CD4-positive, alpha-beta T cell treated with Interleukin-15 for 1 hour (primary cell): ENCODE measurements at places on chromosomes 6 and 20.
A peak's percentile ranks its signal among the peaks of the same experiment; 100 is the strongest.

GRCh38 chr20:62601714-62602113, 40.6 kb upstream of the SLCO4A1 start:
- DNase-seq = no peak

- no peak for DNase-seq
Observed at GRCh38 chr20:57801581-57801980, 91.8 kb upstream of the PMEPA1 start.

GRCh38 chr6:36150283-36150682, 20.0 kb downstream of the MAPK13 start:
- DNase-seq = no peak

DNA sequence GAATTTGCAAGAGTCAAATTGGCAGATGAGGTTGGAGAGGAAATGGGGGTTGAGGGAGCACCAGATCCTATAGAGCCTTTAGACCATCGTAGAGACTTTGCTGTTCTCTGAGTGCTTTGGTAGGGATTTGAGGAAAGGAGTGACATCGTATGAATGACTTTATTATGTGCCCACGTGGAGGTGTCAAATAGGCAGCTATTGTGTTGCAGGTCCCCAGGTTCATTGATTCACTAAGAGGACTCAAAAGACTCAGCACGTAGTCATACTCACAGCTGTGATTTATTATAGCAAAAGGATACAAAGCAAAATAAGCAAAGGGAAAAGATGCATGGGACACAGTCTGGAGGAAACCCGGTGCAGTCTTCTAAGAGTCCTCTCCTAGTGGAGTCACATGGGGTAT, 2.2 kb downstream of the MTRES1 start:
- DNase-seq = no peak

GRCh38 chr6:162971356-162971755, 243.6 kb downstream of the PACRG start:
- DNase-seq = no peak

DNA sequence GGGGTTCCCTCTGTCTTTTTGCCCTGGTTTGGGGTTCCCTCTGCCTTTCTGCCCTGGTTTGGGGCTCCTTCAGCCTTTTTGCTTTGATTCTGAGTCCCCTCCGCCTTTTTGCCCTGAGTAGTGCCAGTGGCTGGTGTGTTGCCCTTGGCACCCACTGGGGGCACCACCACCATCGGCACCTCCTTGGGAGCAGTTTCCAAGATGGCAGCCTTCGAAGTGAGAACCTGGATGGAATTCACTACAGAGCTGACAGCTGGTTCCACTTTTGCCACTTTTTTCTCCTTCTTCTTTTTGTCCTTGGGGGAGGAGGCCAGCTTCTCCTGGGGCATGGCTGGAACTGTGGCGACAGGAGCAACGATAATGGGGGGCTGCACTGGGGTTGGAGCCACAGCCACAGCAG, 22.2 kb downstream of the RRBP1 start:
- no peak for DNase-seq

GRCh38 chr6:81381382-81381916, 371.0 kb downstream of the TENT5A start:
- DNase-seq = no peak

DNA sequence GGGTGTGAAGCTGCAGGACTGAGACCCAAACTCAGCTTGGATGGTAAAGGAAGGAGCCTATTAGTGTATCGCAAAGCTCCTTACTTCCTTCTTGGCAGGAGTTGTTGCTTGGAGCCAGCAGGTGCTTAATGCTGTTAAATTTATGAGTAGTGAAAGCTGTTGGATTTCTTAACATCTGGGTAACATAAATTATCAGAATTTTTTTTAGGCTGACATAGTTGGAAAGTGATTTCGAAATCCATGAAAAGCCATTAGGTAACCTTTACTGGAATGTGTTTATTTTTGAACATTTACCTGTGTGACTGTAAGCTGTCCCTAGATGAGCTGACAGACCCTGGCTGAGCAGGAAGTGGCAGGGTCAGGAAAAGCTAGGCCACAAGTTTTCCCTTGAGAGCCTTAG, 470.4 kb upstream of the SLC35B3 start:
- DNase-seq = no peak

- DNase-seq = peak; percentile 27
Observed at GRCh38 chr6:26545627-26546026, 7.5 kb downstream of the HMGN4 start.

- DNase-seq = no peak
Observed at GRCh38 chr6:134464690-134465411, 146.9 kb upstream of the SGK1 start.

- DNase-seq = no peak
Observed at GRCh38 chr20:63499338-63499969, 571 bp upstream of the EEF1A2 start.

DNA sequence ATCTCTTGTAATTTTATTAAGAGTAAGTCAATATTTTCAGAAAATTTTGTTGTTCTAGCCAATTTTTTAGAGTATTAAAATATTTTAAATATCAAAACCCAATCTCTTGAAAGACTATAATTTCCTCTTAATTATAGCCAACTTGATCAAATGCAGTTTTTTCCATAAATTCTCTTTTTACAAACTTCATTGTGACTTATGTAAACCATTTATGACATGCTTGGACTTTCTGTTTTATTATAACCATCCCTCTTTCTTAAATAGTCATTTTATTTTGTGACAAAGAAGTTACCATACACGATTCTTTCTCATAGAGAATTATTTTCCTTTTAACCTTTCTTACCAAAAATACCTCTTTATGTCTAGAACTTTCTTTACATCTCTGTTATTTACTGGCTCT, 1075.5 kb downstream of the KHDRBS2 start:
- no peak for DNase-seq

- no peak for DNase-seq
Observed at GRCh38 chr6:110400208-110400607, 15.2 kb downstream of the DDO start.

DNA sequence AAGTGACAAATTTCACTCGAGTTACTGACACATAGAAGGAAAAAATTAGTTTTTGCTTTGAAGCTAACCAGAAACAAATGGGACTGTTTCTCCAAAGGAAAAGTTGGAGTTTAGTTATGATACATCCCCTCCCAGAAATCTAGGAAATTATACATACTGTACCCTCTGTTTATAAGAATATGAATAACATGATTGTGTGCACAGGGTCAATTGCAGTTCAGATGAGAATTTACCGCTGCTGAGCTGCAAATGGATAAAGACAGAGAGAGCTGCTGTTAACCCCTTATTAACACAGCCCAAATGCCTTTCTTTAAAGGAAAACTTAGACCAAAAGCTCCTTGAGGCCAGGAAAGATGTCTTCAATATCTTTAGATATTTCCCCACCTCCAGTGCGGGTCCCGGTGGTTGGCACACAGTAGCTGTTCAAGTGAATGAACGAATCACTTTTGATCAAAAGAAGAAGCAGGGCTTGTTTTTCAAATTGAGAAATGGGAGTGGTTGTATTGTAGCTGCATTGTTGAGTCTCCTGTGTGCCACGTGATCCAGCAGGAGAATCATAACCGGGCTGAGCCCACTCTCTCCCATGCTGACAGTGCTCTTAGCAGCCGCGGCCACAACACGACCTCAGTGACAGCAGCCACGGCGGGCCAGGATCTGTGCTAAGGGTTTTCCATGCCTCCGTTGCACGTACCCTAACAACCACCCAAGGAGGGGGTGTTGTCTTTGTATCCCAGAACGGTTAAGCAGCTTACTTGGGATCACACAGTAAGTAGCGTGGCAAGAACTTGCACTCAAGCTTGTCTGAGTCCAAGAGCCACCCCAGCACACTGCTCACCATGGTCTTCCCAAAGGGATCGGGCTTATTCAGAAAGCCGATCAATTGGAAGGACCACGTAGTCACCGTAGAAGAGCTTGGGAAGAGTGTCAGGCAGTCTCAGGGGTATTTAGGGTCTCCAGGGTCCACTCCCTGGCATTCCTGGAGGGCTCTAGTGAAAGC, 53.5 kb upstream of the BMP6 start:
- no peak for DNase-seq

GRCh38 chr6:56022678-56023077, 147.3 kb upstream of the BMP5 start:
- DNase-seq = no peak

DNA sequence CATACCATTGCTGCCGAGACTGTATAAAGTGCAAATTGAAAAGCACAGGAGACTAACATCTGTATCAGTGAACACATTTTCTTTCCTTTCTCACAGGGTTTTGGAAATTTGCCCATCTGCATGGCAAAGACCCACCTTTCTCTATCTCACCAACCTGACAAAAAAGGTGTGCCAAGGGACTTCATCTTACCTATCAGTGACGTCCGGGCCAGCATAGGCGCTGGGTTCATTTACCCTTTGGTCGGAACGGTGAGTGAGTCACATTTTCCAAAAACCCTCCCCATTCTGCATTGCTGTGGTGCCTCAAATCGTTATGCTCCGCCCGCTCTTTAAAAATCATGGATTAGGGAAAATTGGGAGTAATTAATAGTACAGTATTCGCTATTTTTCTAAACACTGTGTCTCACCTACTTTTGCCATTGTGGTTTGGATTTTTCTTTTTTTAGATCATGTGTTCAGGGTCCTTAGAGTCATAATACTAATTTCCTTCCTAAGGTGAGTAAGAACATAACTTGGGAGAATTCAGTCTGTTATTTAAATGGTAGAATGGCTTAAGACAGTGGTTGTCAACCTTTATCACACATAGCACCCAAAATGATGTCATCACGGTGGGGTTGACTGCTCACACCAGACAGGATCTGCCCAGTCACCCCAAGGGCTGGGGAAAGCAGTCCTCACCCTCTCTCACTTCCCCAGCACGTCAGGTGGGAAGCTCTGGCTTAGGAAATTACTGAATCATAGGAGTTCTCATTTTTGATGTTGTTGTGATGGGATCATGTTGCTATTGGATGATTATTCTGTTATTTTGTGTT, 171.6 kb downstream of the MTHFD1L start:
- peak; percentile 72 for DNase-seq

- no peak for DNase-seq
Observed at GRCh38 chr6:159152782-159153181, 16.4 kb upstream of the FNDC1 start.

GRCh38 chr6:235763-236360, 56.4 kb upstream of the DUSP22 start:
- no peak for DNase-seq

- no peak for DNase-seq
Observed at GRCh38 chr6:138805016-138805765, 9.3 kb downstream of the ECT2L start.
